Testis (tissue), 5 donors: ENCODE measurements at places on chromosomes 13 and 19. TPM values are rescaled to one million over a fixed set of nuclear protein-coding genes. Genes with fewer than 3 reads are reported as not detected.

GRCh38 chr13:68666774-68667397, 1436.8 kb upstream of the PCDH9 start:
- no peaks in the 10 kb centered on the region for H3K4me1 ChIP-seq
- no peaks in the 10 kb centered on the region for H3K36me3 ChIP-seq
- no peak for DNase-seq

DNA sequence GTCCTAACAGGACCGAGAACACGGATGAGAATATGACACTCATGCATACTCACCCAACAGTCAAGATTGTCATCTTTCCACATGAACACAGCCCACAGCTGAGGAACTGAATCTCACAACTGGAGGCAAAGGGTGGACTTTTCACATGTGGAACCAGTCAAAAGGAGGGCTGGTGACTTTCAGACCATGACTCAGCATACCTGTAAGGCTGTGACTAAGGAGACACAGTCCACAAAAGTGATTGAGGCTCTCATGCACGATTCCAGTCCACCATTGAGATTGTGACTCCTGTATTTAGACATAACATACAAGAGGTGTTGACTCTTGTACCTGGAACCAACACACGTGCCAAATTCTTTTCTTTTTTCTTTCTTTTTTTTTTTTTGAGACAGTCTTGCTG, 40.0 kb downstream of the ZNF729 start:
- H3K4me1 ChIP-seq: no peaks in the 10 kb centered on the region
- H3K27me3 ChIP-seq: no peaks in the 10 kb centered on the region
- H3K4me3 ChIP-seq: no peak overlapping the region

CDX2 gene
- total RNA-seq: 0.06 TPM

PCDH20 gene
- 0.56 TPM for total RNA-seq

C19orf81 gene
- 5.4 TPM for total RNA-seq

DNA sequence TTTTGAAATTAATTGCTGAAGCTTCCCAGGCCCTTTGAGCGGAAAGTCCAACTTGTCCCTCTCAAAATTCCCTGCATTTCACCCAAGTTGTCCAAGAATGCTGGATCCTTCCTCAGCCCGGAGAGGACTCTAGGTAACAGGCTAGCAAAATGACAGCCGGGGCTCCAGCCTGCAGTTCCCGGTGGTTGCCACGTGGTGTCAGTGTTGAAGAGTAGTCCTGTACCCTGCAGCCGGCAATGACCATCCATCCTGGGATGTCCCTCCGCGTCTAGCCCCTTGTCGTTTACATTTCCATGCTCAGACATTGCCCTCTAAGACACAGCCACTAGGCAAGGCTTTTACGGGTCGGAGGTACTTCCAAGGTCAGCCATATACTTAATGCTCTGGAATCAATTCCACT, 31.4 kb upstream of the MTIF3 start:
- H3K27ac ChIP-seq: no peak overlapping the region
- H3K27me3 ChIP-seq: no peaks in the 10 kb centered on the region
- H3K36me3 ChIP-seq: no peaks in the 10 kb centered on the region
- no peaks in the 10 kb centered on the region for H3K4me1 ChIP-seq

OR7D2 gene
- total RNA-seq: 0.62 TPM

GRCh38 chr13:94157705-94158218, 321.7 kb downstream of the DCT start:
- no peak overlapping the region for H3K4me3 ChIP-seq
- no peaks in the 10 kb centered on the region for H3K4me1 ChIP-seq
- DNase-seq: peak; percentile 18
- no peak overlapping the region for H3K27ac ChIP-seq
- no peaks in the 10 kb centered on the region for H3K36me3 ChIP-seq

- H3K4me3 ChIP-seq: no peak overlapping the region
- H3K27me3 ChIP-seq: no peaks in the 10 kb centered on the region
- H3K36me3 ChIP-seq: no peaks in the 10 kb centered on the region
- H3K4me1 ChIP-seq: no peaks in the 10 kb centered on the region
- no peak overlapping the region for H3K27ac ChIP-seq
Measured at GRCh38 chr13:94455414-94455813, 24.1 kb downstream of the DCT start.

GJB6 gene
- 1.4 TPM for total RNA-seq

DNA sequence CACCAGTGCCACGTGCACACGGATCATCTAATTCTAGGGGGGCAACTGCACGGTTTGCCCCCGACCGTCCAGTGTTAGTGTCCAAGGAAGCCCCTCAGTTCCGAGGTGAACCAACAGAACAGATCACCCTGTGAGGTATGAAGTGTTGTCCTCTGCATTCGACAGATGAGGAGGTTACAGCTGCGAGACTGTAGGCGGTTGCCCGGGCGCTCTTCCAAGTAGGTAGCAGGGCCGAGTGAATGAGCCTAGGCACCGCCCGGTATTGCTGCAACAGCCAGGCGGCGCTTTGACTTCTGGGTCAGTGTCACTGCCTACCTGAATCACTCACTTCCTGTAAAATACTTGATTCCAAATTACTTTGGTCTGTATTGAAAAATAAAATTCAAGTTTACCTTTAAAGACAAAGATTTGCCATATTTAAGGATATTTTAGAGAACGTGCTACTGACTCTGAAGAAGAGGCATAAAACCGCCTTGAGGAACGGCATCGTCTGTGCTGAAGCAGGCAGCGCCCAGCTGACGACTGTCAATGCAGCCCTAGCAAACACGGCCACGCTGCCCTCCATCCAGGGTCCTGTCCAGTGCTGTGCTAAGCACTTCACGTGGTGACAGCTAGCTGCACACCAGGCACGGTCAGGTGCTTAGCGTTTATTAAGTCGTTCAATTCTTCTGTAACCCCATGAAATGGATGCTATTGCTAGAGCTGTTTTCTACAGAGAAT, 19.3 kb upstream of the RASA3 start:
- H3K27me3 ChIP-seq: no peaks in the 10 kb centered on the region
- no peaks in the 10 kb centered on the region for H3K4me1 ChIP-seq
- no peak for DNase-seq
- no peak overlapping the region for H3K4me3 ChIP-seq

GRCh38 chr13:72544042-72544441, 183.4 kb downstream of the MZT1 start:
- H3K4me1 ChIP-seq: no peaks in the 10 kb centered on the region
- H3K27me3 ChIP-seq: no peaks in the 10 kb centered on the region
- H3K36me3 ChIP-seq: no peaks in the 10 kb centered on the region
- no peak overlapping the region for H3K27ac ChIP-seq
- no peak for DNase-seq
